Stimulated activated CD8-positive, alpha-beta memory T cell treated with anti-CD3 and anti-CD28 coated beads, Interleukin-15, amount 100 ng/mL, for 48 hours (primary cell): ENCODE measurements at places on chromosomes 6 and 20.
A peak's percentile ranks its signal among the peaks of the same experiment; 100 is the strongest.

GRCh38 chr6:130018744-130019325 is 454 bp downstream of the L3MBTL3 start:
- DNase-seq: no peak

DNA sequence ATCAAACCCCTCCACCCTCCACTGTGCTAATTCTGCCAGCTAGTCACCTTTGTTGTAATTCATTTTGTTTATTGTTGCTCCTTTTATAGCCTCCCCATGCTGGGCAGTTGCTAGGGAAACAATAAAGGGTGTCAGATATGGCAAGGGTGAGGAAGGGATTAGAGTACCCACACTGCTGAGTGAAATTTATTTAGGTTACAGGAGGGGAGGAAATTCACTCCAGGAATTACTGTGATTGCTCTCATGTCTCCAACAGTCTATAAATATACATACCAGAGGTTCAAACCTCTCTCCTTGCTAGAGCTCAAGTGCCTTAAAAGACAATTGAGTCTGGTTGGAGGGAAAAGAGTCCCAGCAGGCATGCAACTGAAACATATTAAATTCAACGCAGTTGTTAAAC is 90.6 kb upstream of the ADGRF1 start:
- no peak for DNase-seq

- DNase-seq: no peak
Observed at GRCh38 chr20:60281295-60281694, 323.1 kb downstream of the CDH26 start.

GRCh38 chr20:36162272-36162966 is 7.9 kb downstream of the EPB41L1 start:
- DNase-seq: no peak

- no peak for DNase-seq
Observed at GRCh38 chr6:54071821-54072340, 39.4 kb upstream of the MLIP start.

- no peak for DNase-seq
Observed at GRCh38 chr6:151400473-151400872, 9.1 kb upstream of the ZBTB2 start.

DNA sequence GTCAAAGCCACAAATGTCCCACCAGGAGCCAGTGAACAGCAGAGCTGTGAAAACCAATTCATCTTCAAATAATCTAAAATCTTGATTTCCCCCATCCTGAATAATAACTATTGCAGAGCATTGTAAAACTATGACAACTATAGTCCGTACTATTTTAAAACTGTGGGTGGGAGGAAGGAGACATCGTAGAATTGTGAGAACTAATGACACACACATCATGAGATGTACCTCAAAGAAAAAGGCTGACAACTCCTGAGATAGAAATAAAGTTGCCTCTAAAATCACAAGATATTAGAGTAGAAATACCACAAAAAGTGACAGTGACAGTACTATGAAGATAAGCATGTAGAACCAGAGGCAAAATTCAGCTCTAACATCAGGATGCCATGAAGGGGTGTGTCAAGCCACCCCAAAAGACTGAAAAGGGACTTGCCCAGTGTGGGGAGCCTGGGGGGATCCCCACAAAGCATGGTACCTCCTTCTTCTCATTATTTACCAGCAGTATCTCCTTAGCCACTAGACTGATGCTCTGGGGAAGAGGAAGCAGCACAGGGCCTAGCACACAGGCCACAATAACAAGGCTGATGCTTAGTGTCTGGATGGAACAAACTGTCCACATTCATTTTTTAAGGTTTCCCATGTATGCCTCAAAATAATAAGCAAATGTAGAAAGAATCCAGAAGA is 13.4 kb downstream of the NAPB start:
- no peak for DNase-seq

GRCh38 chr6:98831057-98831958 is 3.1 kb upstream of the POU3F2 start:
- DNase-seq: no peak

- DNase-seq: no peak
Observed at GRCh38 chr6:11326116-11326515, 93.6 kb upstream of the NEDD9 start.

DNA sequence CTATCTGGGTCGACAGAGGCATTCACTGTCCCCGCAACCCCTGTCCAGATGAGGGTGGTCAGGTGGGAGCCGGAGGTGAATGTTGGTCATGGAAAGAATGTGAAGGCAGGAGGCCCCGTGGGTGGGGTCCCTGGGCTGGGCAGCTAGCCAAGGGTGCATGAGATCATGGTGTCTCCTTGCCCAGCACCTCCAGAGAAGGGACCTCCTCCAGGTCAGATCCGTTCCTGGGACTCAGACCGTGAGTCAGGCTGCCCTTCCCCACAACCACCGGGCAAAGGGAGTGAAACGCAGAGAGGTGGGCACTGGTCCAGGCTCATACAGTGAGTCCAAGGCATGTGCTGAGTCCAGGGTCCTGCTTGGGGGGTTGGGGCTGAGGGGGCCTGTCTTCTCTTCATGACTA is 3.5 kb downstream of the FOXS1 start:
- no peak for DNase-seq

DNA sequence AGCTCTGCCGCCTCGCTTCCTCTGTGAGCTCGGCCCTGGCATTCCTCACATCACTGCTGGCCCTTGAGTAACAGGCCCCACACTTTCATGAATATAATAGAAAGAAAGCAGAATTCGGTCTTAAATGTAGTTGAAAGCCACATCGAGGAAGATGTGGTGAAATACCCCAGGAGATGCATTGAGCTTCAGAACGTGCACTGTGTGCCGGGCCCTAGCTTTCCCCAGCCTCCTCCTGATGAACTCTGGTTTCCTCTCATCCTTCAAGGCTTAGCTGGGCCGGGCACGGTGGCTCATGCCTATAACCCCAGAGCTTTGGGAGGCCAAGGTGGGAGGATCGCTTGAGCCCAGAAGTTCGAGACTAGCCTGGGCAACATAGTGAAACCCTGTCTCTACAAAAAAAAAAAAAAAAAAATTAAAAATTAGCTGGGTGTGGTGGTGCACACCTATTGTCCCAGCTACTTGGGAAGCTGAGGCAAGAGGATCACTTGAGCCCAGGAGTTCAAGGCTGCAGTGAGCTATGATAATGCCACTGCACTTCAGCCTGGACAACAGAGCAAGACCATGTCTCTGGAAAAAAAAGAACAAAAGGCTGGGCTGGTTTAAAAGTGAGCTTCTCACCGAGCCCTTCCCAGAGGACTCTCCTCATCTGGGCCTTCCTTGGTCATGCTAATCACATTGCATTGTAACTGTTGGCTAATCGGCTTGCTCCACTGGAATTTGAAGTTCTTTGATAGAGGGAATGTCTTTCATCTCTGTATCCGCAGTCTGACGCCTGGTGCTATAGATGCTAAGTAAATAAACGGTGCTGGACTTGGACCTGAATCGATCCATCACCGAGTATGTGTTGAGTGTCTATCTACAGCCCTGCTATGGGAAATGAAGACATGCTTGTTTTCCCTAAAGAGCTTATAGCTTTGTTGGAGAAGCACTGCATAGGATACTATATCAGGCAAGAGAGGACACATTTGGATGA is 43.8 kb upstream of the FOXQ1 start:
- DNase-seq: no peak

- no peak for DNase-seq
Observed at GRCh38 chr6:11142296-11143027, 30.9 kb upstream of the ERVFRD-1 start.

- DNase-seq: peak; percentile 80
Observed at GRCh38 chr6:14857501-14857900, 388.4 kb upstream of the JARID2 start.

GRCh38 chr6:112443179-112444065 is 96.3 kb downstream of the RFPL4B start:
- DNase-seq: no peak

DNA sequence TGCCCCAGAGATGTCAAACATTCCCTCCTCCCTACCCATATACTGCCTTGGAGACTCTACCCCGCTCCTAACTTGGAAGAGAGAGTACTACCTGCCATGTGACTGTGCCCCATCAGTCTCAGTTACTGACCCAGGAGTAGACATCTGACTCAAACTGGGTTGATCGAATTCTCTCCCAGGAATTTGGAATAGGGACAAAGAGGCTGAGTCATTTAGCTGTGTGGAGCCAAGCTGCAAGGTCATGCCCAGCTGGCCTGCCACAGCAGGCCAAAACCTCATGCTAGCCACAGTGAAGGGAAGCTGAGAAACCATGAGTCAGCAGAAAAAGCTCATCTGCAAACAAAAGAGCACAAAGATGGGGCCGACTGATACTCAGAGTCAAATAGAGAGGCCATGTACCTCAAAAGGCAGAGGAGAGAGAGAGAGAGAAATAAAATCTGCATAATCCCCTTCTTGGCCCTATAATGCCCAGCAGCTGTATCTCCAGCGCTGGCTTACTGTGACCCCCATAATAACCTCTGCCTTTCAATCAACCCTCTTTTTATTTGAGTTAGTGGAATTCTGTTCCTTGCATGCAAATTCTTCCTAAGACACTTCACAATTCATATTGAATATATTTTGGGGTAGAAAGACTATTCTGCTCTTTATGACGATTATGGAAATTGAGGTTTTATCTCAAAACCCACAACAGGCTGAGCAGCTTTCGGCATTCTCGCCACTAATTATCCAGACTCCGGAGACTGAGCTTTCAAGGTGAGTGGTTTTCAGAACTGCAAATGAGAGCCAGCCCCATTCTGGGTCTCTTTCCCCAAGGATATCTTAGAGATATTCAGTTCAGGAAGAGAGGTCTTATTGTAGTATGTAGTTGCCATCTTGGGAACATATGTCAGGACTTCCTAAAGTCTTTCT is 21.4 kb upstream of the AKIRIN2 start:
- no peak for DNase-seq

- no peak for DNase-seq
Observed at GRCh38 chr6:30029588-30029987, 31.5 kb upstream of the POLR1H start.

DNA sequence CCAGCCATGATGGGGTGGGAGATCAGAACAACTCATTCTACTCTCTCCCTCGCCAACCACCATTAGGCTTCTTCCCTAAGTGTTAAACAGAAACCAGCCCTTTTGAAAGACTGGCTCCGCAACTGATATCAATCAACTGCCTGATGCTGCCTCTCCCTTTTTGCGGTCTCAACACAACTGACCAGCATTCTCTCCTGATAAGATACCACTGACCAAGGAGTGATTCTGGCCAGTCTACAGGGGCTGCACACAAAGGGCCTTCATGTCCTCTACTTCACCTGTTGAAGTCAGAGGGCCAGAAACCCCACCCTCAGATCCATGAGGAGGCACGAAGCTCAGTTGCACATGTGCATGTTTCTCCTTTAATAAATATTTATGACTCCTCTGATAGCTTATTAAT is 145.1 kb downstream of the CD24 start:
- no peak for DNase-seq

DNA sequence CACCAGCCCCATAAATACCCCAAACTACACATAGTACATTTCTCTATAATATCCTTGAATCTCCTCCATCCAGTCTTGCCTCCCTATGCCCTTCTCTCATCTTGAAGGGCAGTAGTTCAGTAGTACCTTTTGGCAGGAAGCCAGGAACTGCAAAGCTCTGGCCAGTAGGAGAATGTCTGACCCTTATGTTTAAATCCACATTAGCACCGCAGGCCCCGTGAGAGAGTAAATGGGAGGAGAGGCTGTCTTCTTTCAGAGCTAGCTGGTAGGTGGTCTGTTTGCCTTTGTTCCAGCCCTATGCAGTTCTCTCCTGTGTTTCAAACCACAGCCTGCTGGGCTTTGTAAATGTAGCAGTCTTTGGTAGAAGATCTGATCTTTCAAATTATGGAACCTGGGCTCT is 690.7 kb downstream of the DOK5 start:
- no peak for DNase-seq

DNA sequence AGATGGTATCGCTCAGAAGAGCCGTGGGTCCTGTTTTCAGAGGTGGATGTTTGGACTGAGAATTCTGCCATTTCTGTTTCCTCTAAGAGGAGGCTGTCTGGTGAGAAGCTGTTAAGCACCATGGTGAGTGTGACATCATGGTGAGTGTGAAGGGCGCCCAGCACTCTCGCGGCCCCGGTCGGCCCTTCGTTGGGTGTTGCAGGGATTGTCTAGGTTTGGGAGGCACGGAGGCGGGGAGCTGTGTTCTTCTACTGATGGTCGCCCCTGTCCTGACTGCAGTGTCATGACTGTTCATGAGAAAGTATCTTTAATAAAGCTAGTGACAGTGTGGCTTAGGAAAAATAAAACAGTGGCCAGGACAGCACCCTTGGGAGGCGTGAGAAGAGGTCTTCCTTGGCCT is 70.4 kb downstream of the NOL4L start:
- DNase-seq: no peak

- no peak for DNase-seq
Observed at GRCh38 chr6:34556031-34556471, at the start of gene SPDEF. Gene SPDEF (minus strand): TSS chr6:34556329. CDS start chr6:34544455, 11,874 bp downstream.
